Osteoblast (primary cell): ENCODE measurements at places on chromosomes 12 and 14. TPM values are rescaled to one million over a fixed set of nuclear protein-coding genes. Genes with fewer than 3 reads are reported as not detected.

The TUBA1B gene
- total RNA-seq = 578 and 616 TPM in 2 replicates

DNA sequence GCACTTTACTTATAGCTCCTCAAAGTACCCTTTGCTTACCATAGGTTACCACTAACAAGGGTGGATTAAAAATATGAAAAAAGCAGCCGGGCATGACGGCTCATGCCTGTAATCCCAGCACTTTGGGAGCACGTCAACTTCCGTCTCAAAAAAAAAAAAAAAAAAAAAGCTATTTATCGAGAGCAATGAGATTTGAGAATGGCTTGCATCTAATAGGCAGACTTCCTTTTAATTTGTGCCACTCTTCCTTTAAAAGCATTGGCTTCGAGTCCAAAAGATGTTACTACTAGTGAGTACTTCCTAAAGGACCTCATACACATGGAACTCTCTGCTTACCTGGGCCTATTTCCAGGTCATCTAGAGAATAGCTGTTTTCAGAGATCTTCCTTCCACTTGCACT lies 38.5 kb upstream of the CERS5 start:
- DNase-seq = no peak

DNA sequence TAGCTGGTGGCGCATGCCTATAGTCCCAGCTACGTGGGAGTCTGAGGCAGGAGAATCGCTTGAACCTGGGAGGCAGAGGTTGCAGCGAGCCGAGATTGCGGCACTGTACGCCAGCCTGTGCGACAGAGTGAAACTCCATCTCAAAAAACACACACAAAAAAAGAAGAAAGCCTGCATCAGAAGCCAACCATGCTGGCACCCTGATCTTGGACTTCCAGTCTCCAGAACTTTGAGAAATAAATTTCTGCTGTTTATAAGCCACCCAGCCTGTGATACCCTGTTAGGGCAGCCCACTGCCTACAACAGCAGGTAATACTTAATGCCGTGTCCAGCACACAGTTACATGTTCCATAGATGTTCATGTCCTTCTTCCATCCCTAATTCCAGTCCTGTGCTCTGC lies 62.7 kb downstream of the NDUFA12 start:
- DNase-seq = no peak

GRCh38 chr14:68442828-68443629 lies 349.8 kb downstream of the ZFP36L1 start:
- no peak for DNase-seq

GRCh38 chr14:78902010-78902623 lies 731.9 kb downstream of the NRXN3 start:
- DNase-seq = no peak

DNA sequence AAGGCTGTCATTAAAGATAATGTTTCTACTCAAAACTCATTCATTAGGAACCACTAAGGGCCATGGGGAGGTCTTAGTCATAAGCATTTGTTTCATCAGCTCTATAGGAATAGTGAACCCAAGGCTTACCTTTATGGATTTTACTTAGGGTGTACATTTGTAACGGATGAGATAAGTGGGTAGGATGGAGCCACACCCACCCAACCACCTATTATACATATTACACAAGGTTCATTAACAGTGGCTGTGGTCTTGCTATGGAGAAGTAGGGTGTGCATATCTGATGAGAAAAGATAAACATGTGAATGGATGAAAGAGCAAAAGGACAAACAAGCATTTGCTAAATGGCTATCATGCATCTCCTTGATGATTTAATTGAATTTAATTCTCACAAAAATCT lies 39.6 kb upstream of the ITPR2 start:
- DNase-seq = no peak

DNA sequence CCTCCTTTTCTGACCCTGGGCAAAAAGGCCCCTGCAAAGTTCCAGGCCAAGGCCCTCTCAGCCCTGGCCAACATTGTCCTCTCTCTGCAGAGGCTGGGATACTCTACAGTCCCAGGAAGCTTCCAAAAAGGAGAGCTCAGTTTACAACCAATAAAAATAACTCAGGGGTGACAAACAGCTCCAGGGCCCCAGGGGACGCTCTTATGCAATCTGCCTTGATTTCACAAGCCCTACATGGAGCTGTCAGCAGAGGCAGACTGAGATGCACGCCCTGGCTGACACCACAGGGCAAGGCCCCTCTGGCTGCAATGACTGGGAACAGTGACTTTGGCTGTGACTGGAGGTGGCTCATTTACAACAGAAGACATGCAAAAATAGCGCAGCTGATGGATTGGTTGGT lies 129.0 kb upstream of the MED13L start:
- DNase-seq = peak; percentile 88
